ENCODE measurements at places on chromosomes 6 and 20.
A peak's percentile ranks its signal among the peaks of the same experiment; 100 is the strongest.

GRCh38 chr6:3265671-3266070, 6.9 kb downstream of the PSMG4 start:
- no peaks in the 10 kb centered on the region for H3K27me3 ChIP-seq
- peaks cover 60% of the 10 kb centered on the region for H3K36me3 ChIP-seq
- H3K4me1 ChIP-seq = peaks cover 70% of the 10 kb centered on the region
- no peak overlapping the region for H3K27ac ChIP-seq
- no peak for DNase-seq

DNA sequence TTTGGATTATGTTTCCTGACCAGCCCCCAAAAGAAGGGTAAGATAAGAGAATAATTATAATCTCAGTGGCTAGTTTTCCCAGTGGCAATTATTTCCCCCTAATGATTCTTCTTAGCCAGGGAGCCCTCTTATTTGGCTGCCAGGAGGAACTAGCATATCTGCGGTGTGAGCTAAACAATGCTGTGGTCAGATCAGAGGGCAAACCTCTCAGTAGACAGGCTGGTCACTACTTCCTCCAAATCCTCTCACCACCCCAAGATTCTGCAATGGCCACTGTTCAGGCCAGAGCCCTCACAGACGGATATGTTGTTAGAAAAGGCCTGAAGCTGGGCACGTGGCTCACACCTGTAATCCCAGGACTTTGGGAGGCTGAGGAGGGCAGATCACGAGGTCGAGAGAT, 273.4 kb upstream of the SASH1 start:
- no peak overlapping the region for H3K4me3 ChIP-seq
- H3K36me3 ChIP-seq = no peaks in the 10 kb centered on the region
- no peaks in the 10 kb centered on the region for H3K4me1 ChIP-seq
- no peaks in the 10 kb centered on the region for H3K27me3 ChIP-seq
- DNase-seq = no peak

- H3K27ac ChIP-seq = no peak overlapping the region
- H3K4me3 ChIP-seq = no peak overlapping the region
- no peak for DNase-seq
- no peaks in the 10 kb centered on the region for H3K27me3 ChIP-seq
- peaks cover 25% of the 10 kb centered on the region for H3K4me1 ChIP-seq
These were observed 90.7 kb downstream of the ANKRD60 start for GRCh38 chr20:58137651-58138265.

DNA sequence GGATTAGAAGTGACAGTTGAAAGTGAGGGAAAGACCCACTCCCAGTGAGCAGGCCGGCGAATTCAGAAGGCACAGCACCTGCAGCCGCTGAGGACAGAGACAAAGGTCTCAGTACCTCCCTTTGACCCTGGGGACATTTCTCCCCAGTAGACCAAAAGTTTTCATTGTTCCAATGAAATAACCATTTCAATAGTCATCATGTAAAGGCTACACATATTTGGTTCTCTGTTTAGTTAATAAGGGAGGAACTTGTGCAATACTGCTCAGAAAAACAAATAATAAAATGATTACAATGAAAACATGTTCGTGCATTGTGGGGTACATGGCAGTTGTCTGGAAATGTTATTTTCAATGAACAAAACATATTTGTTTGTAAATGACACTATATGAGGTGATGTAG, 52.5 kb downstream of the EDN1 start:
- no peak overlapping the region for H3K4me3 ChIP-seq
- H3K27ac ChIP-seq = no peak overlapping the region
- H3K36me3 ChIP-seq = no peaks in the 10 kb centered on the region
- no peak for DNase-seq

DNA sequence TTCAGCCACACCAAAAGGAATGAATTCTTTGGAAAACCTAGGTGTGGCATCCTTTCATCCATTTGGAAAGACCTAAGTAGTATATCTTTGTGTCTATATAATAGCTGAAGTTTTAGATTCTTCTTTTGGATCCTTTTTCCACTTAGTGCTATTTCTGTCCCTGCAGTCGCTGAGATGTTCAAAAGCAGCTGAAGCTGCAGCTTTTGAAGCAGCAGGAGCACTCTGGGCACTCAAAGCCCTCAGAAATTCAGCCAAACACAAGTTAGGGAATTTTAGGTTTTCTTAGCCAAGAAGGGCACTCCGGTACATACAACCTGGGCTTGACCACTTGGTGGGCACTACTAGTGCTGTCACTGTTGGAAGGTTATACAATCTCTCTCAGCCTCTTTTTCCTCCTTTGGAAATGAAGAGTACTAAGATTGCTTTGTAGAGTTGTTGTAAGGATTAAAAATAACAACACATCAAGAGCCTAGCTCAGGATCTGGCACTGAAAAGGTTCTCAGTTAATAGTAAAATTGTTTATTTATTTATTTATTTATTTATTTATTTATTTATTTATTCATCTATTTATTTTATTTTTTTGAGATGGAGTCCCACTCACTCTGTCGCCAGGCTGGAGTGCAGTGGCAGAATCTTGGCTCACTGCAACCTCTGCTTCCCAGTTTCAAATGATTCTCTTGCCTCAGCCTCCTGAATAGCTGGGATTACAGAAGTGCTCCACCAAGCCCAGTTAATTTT, 71.9 kb upstream of the SLC22A16 start:
- no peak for DNase-seq
- H3K4me1 ChIP-seq = peaks cover 7% of the 10 kb centered on the region
- no peaks in the 10 kb centered on the region for H3K27me3 ChIP-seq
- no peak overlapping the region for H3K4me3 ChIP-seq
- H3K36me3 ChIP-seq = no peaks in the 10 kb centered on the region
- H3K27ac ChIP-seq = no peak overlapping the region

- H3K27ac ChIP-seq = no peak overlapping the region
- no peaks in the 10 kb centered on the region for H3K36me3 ChIP-seq
These were observed 27.1 kb upstream of the ZNF318 start for GRCh38 chr6:43396408-43397149.

- peaks cover 7% of the 10 kb centered on the region for H3K4me1 ChIP-seq
- H3K27ac ChIP-seq = no peak overlapping the region
- H3K36me3 ChIP-seq = no peaks in the 10 kb centered on the region
- no peak for DNase-seq
These were observed 48.2 kb upstream of the FAM50B start for GRCh38 chr6:3800850-3801591.

DNA sequence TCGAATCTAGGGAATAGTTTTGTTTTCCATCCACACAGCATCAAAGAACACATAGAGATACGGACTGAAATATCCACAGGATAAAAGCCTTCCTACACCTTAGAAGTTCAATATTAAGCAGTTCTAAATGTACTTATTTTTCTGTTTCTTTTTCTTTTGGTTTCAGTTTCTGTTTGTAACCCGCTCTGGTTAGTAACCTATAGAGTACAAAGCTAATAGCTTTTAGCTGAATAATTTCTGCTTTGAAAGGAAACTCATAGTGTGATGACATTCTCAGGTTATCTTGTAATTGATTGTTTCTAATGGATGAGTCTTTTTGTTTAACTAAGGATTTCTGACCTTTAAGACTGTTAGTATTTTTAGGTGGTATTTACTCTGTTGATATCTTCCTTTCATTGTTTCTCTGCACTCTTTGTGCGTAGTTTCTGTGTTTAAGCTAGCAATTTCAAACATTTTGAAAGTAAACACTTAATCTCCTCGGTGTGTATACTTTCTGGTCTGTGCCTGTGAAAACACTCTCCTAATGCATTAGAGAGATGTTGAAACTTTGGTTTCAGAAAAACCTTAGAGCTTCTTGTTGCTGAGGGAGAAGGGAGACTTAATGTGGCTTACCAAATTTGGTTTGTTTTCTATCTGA, 385.5 kb downstream of the HDGFL1 start:
- H3K27me3 ChIP-seq = no peaks in the 10 kb centered on the region
- no peak overlapping the region for H3K27ac ChIP-seq
- H3K4me3 ChIP-seq = peak overlapping the region; percentile 54
- peaks cover 23% of the 10 kb centered on the region for H3K4me1 ChIP-seq
- DNase-seq = no peak

DNA sequence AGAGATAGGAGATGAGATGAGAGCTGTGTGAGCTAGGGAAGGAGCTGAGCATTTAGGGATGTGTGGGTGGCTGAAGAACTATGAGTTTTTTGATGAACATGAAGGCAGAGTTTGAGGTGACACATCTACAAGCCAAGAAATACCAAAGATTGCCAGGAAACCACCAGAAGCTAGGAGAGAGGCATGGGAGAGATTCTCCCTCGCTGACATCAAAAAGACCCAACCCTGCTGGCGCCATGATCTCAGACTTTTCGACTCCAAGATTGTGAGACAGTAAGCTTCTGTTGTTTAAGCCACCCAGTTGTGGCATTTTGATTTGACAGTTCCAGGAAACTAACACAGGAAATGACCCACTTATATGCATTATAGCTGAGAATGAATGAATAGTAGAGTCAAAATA, 790.9 kb downstream of the TFAP2A start:
- no peak overlapping the region for H3K27ac ChIP-seq
- H3K4me3 ChIP-seq = no peak overlapping the region
- no peaks in the 10 kb centered on the region for H3K27me3 ChIP-seq
- no peaks in the 10 kb centered on the region for H3K4me1 ChIP-seq

- H3K36me3 ChIP-seq = peaks cover 94% of the 10 kb centered on the region
- H3K4me1 ChIP-seq = peaks cover 15% of the 10 kb centered on the region
- DNase-seq = no peak
- no peaks in the 10 kb centered on the region for H3K27me3 ChIP-seq
- no peak overlapping the region for H3K27ac ChIP-seq
These were observed 62.8 kb downstream of the TCP11 start for GRCh38 chr6:35078226-35078850.

- no peaks in the 10 kb centered on the region for H3K36me3 ChIP-seq
- no peaks in the 10 kb centered on the region for H3K27me3 ChIP-seq
- no peaks in the 10 kb centered on the region for H3K4me1 ChIP-seq
These were observed 100.6 kb upstream of the HIVEP1 start for GRCh38 chr6:11911538-11911937.

DNA sequence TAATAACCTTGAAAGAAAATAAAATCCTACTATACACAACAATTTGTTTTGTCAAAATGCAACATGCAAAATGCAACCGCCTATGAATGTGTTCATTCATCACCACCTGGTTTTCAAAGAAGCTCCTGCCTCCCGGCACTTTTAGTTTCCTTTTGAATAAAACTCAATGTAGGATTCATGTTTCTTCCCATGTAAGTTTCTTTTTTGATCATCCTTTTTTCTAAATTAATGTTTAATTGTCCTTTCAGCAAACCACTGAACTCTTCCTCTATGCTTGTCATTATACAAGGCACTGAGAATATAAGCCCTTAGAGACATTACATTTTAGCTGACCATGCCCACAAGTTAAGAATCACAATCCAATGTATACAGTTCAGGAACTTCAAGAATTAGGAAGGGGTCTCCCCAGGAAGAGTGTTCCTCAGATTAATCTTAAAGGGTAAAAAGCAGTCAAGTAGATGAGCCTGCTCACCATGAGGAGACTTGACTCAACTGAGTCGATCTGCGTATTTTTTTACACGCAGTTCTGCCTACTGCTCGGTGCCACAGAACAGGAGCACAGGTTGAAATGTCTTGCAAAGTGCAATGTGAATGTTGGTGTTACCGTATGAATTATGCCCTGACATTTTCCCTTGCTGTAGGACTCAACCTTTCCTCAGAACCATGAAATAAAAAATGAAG, 7.2 kb upstream of the THEMIS start:
- H3K4me3 ChIP-seq = no peak overlapping the region
- no peaks in the 10 kb centered on the region for H3K36me3 ChIP-seq
- no peaks in the 10 kb centered on the region for H3K27me3 ChIP-seq
- no peaks in the 10 kb centered on the region for H3K4me1 ChIP-seq
- DNase-seq = no peak
- H3K27ac ChIP-seq = no peak overlapping the region

GRCh38 chr6:34912715-34913464, 23.8 kb downstream of the ANKS1A start:
- H3K27me3 ChIP-seq = no peaks in the 10 kb centered on the region
- no peak overlapping the region for H3K4me3 ChIP-seq
- no peak for DNase-seq
- no peak overlapping the region for H3K27ac ChIP-seq
- H3K4me1 ChIP-seq = peaks cover 9% of the 10 kb centered on the region

- H3K4me3 ChIP-seq = no peak overlapping the region
- DNase-seq = no peak
- H3K4me1 ChIP-seq = no peaks in the 10 kb centered on the region
These were observed 750.5 kb downstream of the FRK start for GRCh38 chr6:115310156-115310555.

GRCh38 chr20:23050847-23051627, 1.6 kb upstream of the THBD start:
- H3K27me3 ChIP-seq = peaks cover 56% of the 10 kb centered on the region
- peaks cover 12% of the 10 kb centered on the region for H3K4me1 ChIP-seq
- peak overlapping the region; percentile 67 for H3K4me3 ChIP-seq
- H3K36me3 ChIP-seq = no peaks in the 10 kb centered on the region
- H3K27ac ChIP-seq = peak overlapping the region; percentile 93
- DNase-seq = peak; percentile 33

- H3K27me3 ChIP-seq = no peaks in the 10 kb centered on the region
- no peak for DNase-seq
- no peaks in the 10 kb centered on the region for H3K36me3 ChIP-seq
- no peaks in the 10 kb centered on the region for H3K4me1 ChIP-seq
- no peak overlapping the region for H3K4me3 ChIP-seq
These were observed 7.7 kb upstream of the CAP2 start for GRCh38 chr6:17385660-17386059.

GRCh38 chr20:9555781-9556180, 41.4 kb downstream of the LAMP5 start:
- no peaks in the 10 kb centered on the region for H3K4me1 ChIP-seq
- H3K4me3 ChIP-seq = no peak overlapping the region
- H3K27ac ChIP-seq = no peak overlapping the region
- no peak for DNase-seq

GRCh38 chr20:16533502-16533901, 39.7 kb downstream of the KIF16B start:
- DNase-seq = no peak
- H3K36me3 ChIP-seq = no peaks in the 10 kb centered on the region
- H3K27me3 ChIP-seq = no peaks in the 10 kb centered on the region
- H3K4me3 ChIP-seq = no peak overlapping the region
- no peaks in the 10 kb centered on the region for H3K4me1 ChIP-seq
- no peak overlapping the region for H3K27ac ChIP-seq

GRCh38 chr20:8401556-8401955, 269.5 kb downstream of the PLCB1 start:
- DNase-seq = no peak
- no peaks in the 10 kb centered on the region for H3K4me1 ChIP-seq

- no peaks in the 10 kb centered on the region for H3K27me3 ChIP-seq
- no peaks in the 10 kb centered on the region for H3K4me1 ChIP-seq
- no peak overlapping the region for H3K27ac ChIP-seq
- no peak overlapping the region for H3K4me3 ChIP-seq
- no peaks in the 10 kb centered on the region for H3K36me3 ChIP-seq
These were observed 6.7 kb upstream of the BPIFB6 start for GRCh38 chr20:33024609-33025317.

GRCh38 chr6:114431641-114432040, 88.8 kb upstream of the HS3ST5 start:
- H3K4me1 ChIP-seq = no peaks in the 10 kb centered on the region
- no peak for DNase-seq
- H3K36me3 ChIP-seq = no peaks in the 10 kb centered on the region
- no peaks in the 10 kb centered on the region for H3K27me3 ChIP-seq
- no peak overlapping the region for H3K27ac ChIP-seq
- no peak overlapping the region for H3K4me3 ChIP-seq
